Epithelial cell of proximal tubule (primary cell): ENCODE measurements at places on chromosomes 6 and 20. TPM values are rescaled to one million over a fixed set of nuclear protein-coding genes. Genes with fewer than 3 reads are reported as not detected.

GRCh38 chr6:95515975-95516374, 61.4 kb upstream of the MANEA start:
- no peak for DNase-seq

DNA sequence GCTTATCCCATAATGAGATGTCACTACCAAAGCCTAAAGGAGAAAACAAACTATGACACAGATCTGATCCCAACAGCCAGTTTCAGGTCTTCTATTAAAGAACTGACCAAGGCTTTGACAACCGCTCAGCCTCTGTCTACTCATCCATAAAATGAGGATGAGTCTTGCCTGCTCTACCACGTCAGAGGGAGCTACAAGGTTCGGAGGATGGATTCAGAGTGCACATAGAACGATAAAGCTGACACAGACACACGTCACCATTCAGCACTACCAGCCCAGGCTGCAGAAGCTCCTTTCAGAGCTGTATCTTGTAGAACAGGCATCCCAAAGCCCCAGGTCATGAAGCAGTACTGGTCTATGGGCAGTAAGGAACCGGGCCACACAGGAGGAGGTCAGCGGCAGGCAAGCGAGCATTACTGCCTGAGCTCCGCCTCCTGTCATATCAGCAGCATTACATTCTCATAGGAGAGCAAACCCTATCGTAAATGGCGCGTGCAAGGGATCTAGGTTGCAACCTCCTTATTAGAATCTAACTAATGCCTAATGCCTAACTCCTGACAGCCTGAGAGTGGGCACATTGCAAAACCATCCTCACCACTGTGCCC, 25.1 kb downstream of the KIF16B start:
- no peak for DNase-seq

DNA sequence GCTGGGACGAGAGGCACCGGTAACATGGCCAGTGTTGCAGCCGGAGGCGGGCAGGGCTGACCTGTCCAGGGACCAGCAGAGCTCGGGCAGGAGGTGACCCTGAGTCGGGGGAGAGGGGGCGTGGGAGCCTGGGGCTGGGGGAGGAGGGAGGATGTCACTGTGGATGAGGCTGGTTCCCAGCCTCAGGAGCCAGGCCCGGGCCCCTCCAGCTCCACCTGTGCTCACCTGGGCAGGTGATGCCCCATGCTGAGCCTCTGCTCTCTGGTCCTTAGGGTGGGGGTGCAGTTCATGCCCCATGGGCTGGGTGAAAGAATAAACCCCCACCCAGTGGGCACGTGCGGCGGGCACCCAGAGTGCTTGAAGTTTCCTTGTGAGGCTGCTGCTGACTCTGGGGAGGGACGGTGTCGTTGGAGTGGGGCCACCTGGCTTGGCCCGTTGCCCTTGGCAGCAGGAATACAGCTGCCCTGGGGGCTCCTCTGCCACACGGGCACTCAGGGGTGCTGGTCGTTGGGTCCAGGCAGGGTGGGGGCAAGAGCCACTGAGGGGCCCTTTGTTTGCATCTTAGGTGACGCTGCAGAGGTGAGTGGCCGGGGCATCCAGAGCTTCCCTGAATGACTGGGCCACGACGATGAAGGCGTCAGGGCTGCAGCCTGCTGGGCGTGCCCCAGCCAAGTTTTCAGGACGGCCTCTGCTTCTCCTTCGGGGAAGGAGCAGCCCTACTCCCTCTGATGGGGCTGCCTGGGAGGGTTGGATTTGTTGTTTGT, 24.7 kb upstream of the BHLHE23 start:
- DNase-seq = no peak

DNA sequence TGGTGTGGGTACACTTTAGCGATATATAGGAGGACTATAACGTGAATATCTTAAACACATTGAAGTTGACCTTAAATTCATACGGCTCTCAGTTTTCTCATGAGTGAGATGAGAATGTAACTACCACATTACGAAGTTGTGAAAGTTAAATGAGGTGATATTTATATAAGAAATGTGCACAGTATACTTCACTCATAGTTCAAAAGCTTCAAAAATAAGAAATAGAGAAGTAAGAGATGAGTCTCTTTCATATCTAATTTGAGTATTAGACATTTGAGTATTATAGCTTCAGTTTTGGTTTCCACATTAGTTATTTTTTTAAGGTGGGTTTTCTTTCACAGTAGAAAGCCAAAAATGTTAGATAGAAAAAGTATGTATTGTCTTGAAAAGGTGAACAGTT, 183.3 kb downstream of the NKAIN2 start:
- no peak for DNase-seq

DNA sequence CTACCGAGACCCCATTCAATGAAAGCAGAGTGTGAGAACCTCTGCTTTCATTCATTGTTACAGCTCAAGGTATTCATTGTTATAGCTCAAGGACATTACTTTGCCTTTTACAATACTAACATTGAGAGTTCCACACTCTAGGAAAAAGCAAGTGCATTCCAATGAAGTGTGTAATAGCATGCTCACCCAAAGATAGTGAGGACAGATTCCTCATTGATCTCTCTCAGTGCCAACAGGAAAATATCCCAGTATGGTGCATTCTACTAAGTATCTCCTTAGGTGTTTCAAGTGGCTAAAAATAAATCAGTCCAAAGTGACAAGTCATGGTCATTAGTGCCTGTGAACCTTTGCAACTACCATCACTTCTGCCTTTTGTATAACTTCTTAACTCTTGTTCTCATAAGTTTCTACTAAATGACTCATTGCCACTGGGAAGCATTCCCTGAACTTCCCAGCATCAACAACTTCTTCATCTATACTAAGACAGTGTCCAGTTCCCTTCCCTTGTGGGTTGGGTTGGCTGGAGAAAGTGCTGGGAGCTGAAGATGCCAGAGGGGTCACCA, 140.7 kb upstream of the STXBP5 start:
- DNase-seq = peak; percentile 82

GRCh38 chr6:156778454-156779205, 1.5 kb downstream of the ARID1B start:
- no peak for DNase-seq

DNA sequence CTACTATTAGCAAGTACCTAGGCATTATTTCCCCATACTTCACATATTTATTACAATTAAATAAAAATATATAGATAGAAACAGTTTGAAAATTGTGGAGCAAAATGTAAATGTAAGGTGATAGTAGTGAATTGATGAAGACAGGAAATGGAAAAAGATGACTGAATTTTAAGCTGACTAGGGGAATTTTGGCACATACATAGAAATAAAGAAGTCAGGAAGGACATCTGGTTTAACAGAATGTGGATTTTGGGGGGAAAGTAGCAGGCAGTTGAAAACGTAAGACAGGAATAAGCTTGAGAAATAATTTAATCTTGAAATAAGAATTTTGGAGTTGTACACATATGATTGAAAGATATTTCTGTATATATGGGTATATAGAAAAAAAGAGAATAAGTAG, 701.7 kb upstream of the CITED2 start:
- DNase-seq = no peak

DNA sequence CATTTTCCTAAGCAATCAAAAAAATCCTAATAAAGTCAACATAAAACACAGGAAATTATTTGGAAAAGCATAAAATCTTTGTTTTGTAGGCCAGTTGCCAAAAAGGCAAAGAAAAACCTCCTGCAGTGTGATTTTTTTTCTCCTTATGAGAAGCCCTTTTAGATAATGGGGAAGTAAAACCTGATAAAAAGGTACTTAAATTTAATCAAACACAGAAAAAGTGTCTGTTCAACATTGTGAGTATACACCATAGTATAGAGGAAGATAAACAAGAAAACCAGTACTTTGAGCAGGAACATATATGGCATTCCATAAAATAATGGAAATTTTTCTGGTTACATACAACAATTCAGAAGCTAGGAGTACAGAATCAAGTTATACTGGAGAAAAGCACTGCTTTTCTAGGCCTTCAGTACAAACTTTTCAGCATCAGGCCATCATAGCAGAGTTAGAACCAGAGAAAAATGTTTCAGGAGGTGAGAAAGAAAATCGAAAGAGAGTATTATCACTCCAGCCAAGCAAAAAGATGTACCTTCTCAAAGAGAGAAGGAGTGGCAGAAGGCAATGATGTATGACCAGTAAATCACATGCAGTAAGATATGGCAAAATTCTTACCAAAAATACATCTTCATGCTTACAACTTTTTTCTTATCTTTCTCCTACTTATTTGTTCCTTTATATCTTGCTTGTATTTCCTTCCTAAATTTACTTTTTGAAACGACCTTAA, 494.9 kb downstream of the KIF16B start:
- no peak for DNase-seq

DNA sequence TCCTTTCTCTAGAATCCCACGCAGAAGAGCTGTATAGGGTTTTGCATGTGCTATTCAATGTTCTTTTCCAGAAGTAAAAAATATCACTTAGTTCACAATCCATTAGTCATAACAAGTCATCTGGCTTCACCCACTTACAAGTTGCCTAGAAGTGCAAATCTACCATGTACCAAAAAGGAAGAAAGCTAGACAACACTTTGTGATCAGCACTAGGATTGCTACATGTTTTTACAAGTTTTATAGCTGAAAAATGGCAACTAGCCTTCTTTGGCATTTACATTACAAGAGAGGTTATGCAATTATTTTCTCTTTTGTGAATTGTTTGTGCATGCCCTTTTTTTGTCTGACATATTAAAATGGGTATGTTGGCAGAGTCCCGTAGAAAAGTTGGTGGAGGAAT, 85.6 kb upstream of the PTPRK start:
- DNase-seq = no peak

GRCh38 chr6:42599558-42599957, 35.7 kb downstream of the UBR2 start:
- DNase-seq = no peak

- DNase-seq = no peak
Measured at GRCh38 chr6:31717499-31718222, 2.5 kb downstream of the LY6G6D start.

- no peak for DNase-seq
Measured at GRCh38 chr6:50843842-50844241, 25.2 kb downstream of the TFAP2B start.

- no peak for DNase-seq
Measured at GRCh38 chr20:41278936-41279335, 38.6 kb downstream of the ZHX3 start.

- DNase-seq = no peak
Measured at GRCh38 chr20:20261159-20261558, 106.7 kb upstream of the INSM1 start.

- DNase-seq = no peak
Measured at GRCh38 chr6:158445426-158446085, 114.3 kb upstream of the TMEM181 start.

Gene GTSF1L
- total RNA-seq = not detected in 2 replicates

Gene PDCD2
- total RNA-seq = 91.2 and 123 TPM in 2 replicates

Gene GATA5
- not detected in 2 replicates for total RNA-seq

Gene GPRC6A
- not detected in 2 replicates for total RNA-seq

Gene UNC5CL
- 0.58 and 2.2 TPM in 2 replicates for total RNA-seq

Gene RPP21
- 85.1 and 99.0 TPM in 2 replicates for total RNA-seq

Gene TRIM40
- not detected in 2 replicates for total RNA-seq

Gene TBXT
- not detected in 2 replicates for total RNA-seq

Gene UBE2J1
- total RNA-seq = 47.2 and 58.5 TPM in 2 replicates

Gene RFX6
- total RNA-seq = not detected in 2 replicates
